ENCODE measurements at places on chromosomes 4 and X.

GRCh38 chr4:123312951-123313592 is 83.5 kb upstream of the SPRY1 start:
- DNase-seq, result no peak
- peaks cover 7% of the 10 kb centered on the region for H3K4me1 ChIP-seq
- no peak overlapping the region for H3K27ac ChIP-seq
- no peak overlapping the region for H3K4me3 ChIP-seq
- no peaks in the 10 kb centered on the region for H3K27me3 ChIP-seq

DNA sequence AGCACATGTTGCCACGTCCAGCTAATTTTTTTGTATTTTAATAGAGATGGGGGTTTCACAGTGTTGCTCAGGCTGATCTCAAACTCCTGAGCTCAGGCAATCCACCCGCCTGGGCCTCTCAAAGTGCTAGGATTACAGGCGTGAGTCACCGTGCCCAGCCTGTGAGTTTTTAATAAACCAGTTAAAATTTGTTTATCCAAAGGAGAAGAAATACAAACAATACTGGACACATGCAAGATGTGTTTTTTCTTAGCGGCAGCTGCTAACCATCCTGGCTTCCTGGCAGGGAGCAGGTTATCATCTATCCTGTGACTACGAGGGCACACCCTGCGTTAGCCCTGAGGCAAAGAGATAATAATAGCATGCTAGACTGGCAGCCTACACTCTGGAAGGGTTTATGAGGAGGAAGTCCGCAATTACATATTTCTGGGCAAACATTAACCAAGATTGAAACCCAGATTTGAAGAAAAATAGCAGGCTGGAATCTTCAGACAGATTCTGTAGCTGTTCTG is 191.4 kb downstream of the SPRY1 start:
- H3K4me3 ChIP-seq, result no peak overlapping the region
- no peaks in the 10 kb centered on the region for H3K36me3 ChIP-seq
- no peak overlapping the region for H3K27ac ChIP-seq

DNA sequence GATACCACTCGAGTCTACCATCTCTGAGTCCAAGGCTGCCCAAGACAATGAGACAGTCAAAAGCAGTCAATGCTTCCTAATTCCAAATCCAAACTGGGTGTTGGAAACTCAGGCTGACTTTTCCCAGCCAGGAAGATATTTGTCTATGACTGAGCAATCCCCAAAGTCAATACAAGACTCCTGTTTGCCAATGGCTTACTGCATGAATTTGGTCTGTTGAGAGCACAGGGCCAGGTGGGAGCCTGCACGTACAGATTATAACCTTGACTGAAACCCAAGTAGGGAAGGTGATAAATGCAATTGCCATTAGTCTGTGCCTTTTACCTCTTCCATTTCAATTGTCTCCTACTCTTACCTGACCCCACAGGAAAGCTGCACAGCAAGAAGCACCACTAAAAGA is 72.6 kb upstream of the PPARGC1A start:
- no peaks in the 10 kb centered on the region for H3K27me3 ChIP-seq
- H3K27ac ChIP-seq, result no peak overlapping the region
- no peak for DNase-seq
- peaks cover 5% of the 10 kb centered on the region for H3K36me3 ChIP-seq

DNA sequence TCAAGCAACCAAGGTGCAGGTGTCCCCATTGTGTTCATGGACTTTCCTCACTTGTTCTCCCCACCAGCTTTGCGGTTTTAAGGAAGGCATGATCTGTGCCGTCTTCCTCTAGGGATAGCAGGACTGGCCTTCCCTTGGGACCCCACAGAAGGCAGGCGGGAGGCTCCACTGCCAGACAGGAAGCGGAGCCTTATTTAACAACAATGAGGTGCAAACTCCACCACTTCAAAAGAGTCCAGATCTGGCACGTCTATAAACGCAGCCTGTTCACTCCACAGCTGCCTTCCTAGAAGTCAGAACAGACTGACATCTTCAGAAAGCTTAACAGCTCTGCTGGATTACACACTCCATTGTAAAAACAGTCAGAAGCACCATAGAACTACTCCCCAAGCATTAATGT is 1.7 kb upstream of the GPR143 start:
- peak overlapping the region; percentile 8 for H3K27ac ChIP-seq
- peaks cover 7% of the 10 kb centered on the region for H3K4me1 ChIP-seq
- no peak overlapping the region for H3K4me3 ChIP-seq
- no peak for DNase-seq
- no peaks in the 10 kb centered on the region for H3K27me3 ChIP-seq
- no peaks in the 10 kb centered on the region for H3K36me3 ChIP-seq

GRCh38 chrX:445727-446126 is 59.0 kb upstream of the PPP2R3B start:
- no peak overlapping the region for H3K4me3 ChIP-seq
- no peaks in the 10 kb centered on the region for H3K4me1 ChIP-seq
- H3K27ac ChIP-seq, result no peak overlapping the region
- DNase-seq, result no peak
- peaks cover 5% of the 10 kb centered on the region for H3K27me3 ChIP-seq

- no peak overlapping the region for H3K4me3 ChIP-seq
- no peak for DNase-seq
- H3K36me3 ChIP-seq, result no peaks in the 10 kb centered on the region
- H3K27me3 ChIP-seq, result peaks cover 14% of the 10 kb centered on the region
Observed at GRCh38 chr4:102826105-102826889, 1.1 kb downstream of the UBE2D3 start.

DNA sequence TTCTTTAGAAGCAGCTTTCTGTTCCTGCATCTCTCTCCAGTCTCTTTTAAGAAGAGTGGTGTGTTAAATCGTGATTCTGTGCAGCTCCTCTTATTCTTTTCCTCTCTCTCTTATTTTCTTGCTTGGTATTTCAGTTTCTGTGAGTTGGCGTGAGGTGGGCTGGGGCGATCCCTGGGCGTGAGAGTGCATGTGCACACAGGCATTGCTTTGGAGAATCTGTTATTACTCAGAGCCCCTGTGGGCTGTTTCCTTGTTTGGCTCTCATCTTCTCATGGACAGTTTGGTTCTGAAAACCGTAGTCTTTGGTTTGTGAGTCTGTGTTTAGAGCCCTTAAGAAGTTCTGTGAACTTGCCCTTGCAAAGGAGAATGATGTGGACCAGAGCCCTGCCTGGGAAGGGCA is 97.2 kb upstream of the CLNK start:
- no peak overlapping the region for H3K27ac ChIP-seq
- H3K4me3 ChIP-seq, result no peak overlapping the region
- no peaks in the 10 kb centered on the region for H3K27me3 ChIP-seq
- H3K4me1 ChIP-seq, result no peaks in the 10 kb centered on the region
- no peak for DNase-seq

DNA sequence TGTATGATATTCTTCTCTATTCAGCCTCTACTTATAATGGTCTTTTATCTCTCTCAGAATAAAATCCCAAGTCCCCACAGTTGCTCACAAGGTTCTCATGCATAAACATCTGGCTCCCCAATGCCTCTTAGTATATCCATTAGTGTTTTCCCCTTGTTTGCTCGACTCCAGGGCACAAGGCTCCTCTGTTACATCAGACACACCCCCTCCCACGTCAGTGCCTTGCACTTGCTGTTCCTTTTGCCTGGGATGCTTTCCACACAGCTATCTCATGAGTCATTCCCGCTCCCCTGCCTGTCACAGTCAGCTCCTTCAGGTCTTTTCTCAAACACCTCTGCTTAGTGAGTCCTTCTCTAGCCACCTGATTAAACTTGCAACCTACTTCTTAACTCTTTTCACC is 260.2 kb downstream of the IL1RAPL1 start:
- peaks cover 2% of the 10 kb centered on the region for H3K4me1 ChIP-seq
- H3K27ac ChIP-seq, result no peak overlapping the region
- H3K4me3 ChIP-seq, result no peak overlapping the region
- no peak for DNase-seq
- H3K27me3 ChIP-seq, result no peaks in the 10 kb centered on the region

DNA sequence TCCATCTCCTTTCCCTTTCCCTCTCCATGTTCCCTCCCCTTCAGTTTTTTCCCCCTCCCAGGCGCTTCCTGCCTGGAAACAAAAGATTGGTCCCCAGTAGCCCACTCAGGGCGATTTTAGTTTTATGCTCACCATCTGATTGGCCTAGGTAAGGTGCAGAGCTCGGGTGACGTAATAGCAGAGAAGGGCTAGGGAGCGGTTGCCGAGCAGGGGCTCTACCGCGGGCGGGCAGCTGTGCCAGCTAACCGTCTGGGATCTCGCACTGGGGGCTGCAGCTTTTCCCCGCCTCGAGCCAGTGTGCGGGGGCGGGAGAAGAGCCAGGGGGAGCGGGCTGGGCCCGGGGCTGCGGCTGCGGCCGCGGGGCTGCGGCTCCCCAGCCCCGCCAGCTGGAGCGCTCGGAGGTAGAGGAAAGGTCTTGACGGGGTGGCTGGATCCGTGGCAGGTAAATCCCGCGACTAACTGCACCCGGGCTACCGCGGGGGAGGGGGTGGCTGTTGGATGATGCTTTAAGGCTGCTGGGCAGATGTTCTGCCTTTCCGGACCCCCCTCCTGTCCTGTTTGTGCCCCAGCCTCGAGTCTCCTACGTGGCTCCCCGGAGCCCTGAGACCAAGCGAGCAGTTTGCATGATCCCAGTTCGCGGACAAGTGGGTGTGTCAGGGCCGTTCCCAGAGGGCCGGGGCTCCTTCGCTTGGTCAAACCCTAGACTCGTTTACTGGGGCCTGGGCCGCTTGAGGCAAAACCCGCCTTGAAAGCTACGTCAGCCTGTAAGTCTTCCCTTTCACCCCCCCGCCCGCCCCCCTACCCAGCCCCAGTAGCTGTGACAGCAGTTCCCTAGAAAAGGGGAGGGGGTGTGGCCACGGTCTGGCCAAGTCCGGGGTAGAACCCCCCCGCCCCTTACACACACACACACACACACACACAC is at the start of gene PAK3:
Gene PAK3, plus strand, starts transcription at position 218 of the 922 bp plus-strand sequence. CDS start 26,913 bp downstream, outside the sequence.
- H3K27ac ChIP-seq, result peak within 1 kb of the TSS; percentile 91
- H3K4me1 ChIP-seq, result peaks cover 9% of the 10 kb centered on the region
- peak; percentile 61 for DNase-seq
- no peaks in the 10 kb centered on the region for H3K36me3 ChIP-seq

GRCh38 chrX:10106806-10107205 is 50.0 kb upstream of the CLCN4 start:
- no peak for DNase-seq
- H3K27ac ChIP-seq, result no peak overlapping the region
- no peak overlapping the region for H3K4me3 ChIP-seq
- no peaks in the 10 kb centered on the region for H3K27me3 ChIP-seq
- no peaks in the 10 kb centered on the region for H3K36me3 ChIP-seq

DNA sequence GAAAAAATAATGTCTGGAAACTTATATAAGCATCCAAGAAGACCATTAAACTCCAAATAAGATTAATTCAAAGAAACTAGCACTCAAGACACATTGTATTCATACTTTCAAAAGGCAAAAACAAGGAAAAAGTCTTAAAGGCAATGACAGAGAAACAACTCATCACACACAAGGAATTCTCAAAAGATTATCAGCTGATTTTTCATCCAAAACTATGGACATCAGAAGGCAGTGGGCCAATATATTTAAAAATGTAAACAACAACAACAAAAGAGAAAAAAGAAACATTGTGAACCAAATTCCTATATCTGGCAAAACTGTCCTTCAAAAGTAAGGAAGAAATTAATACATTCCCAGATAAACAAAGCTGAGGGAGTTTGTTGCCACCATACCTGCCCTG is 711.4 kb upstream of the GALNTL6 start:
- no peak overlapping the region for H3K4me3 ChIP-seq
- peaks cover 10% of the 10 kb centered on the region for H3K36me3 ChIP-seq
- DNase-seq, result no peak
- no peak overlapping the region for H3K27ac ChIP-seq
- H3K4me1 ChIP-seq, result no peaks in the 10 kb centered on the region

- no peak for DNase-seq
- no peaks in the 10 kb centered on the region for H3K4me1 ChIP-seq
- H3K27ac ChIP-seq, result no peak overlapping the region
- no peaks in the 10 kb centered on the region for H3K36me3 ChIP-seq
Observed at GRCh38 chr4:97498875-97499274, 644.4 kb downstream of the STPG2 start.

DNA sequence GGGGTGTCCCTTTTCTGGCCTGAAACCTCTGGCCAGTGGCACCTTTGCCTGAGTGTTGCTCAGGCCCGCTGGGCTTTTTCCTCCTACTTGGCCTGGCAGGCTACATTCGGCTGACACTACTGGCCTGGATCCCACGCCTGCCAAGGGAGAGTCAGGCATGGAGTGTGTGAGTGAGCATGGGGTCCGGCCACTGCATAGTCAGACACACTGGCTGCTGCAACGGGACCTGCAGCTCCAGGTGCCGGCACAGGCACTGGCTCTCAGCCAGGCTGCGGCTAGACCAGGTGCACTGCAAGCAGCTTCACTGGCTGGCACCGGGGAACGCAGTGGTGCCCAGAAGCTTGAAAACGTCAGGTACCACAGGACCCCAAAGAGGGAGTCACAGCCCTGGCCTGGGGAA is 434.9 kb downstream of the ARHGAP24 start:
- no peaks in the 10 kb centered on the region for H3K4me1 ChIP-seq
- no peak for DNase-seq
- H3K4me3 ChIP-seq, result no peak overlapping the region
- H3K36me3 ChIP-seq, result no peaks in the 10 kb centered on the region
- no peak overlapping the region for H3K27ac ChIP-seq
- H3K27me3 ChIP-seq, result no peaks in the 10 kb centered on the region

DNA sequence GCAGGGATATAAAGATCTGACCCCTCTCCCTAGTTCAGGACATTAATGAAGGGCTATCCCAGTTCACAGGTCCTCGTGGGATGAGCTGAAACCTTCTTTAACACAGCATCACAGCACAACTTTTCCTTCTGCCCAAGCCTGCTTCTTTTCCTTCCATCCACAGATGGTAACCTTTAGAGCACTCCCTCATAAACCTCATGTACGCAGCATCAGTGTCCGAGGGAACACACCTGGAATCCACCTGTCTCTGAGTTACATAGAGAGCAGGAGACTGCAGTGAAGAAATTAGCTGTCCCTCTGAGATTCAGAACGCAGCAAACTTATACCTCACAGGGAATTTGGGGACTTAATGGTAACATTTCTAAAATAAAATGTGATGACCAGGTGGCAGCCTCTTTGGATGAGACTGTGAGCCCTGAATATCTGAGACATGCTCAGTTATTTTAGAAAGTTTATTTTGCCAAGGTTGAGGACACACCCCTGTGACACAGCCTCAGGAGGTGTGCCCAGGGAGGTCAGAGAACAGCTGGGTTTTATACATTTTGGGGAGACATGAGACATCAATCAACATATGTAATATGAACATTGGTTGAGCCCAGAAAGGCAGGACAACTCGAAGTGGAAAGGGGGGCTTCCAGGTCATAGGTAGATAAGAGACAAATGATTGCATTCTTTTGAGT is 73.8 kb upstream of the PACRGL start:
- DNase-seq, result no peak
- no peak overlapping the region for H3K4me3 ChIP-seq
- H3K36me3 ChIP-seq, result peaks cover 5% of the 10 kb centered on the region
- no peak overlapping the region for H3K27ac ChIP-seq
- no peaks in the 10 kb centered on the region for H3K27me3 ChIP-seq

- no peaks in the 10 kb centered on the region for H3K36me3 ChIP-seq
- H3K27ac ChIP-seq, result no peak overlapping the region
- peaks cover 17% of the 10 kb centered on the region for H3K4me1 ChIP-seq
- H3K4me3 ChIP-seq, result no peak overlapping the region
- DNase-seq, result peak; percentile 28
Observed at GRCh38 chrX:107678957-107679740, 50.8 kb downstream of the PRPS1 start.

- no peaks in the 10 kb centered on the region for H3K4me1 ChIP-seq
- H3K27ac ChIP-seq, result no peak overlapping the region
- H3K36me3 ChIP-seq, result peaks cover 5% of the 10 kb centered on the region
- peaks cover 2% of the 10 kb centered on the region for H3K27me3 ChIP-seq
- H3K4me3 ChIP-seq, result no peak overlapping the region
Observed at GRCh38 chr4:141871086-141871770, 234.8 kb downstream of the IL15 start.

All from glutamatergic neuron (in vitro differentiated cells).